CD4-positive, alpha-beta T cell treated with Interferon gamma for 1 hour (primary cell): ENCODE measurements at places on chromosomes 1 and 21.

DNA sequence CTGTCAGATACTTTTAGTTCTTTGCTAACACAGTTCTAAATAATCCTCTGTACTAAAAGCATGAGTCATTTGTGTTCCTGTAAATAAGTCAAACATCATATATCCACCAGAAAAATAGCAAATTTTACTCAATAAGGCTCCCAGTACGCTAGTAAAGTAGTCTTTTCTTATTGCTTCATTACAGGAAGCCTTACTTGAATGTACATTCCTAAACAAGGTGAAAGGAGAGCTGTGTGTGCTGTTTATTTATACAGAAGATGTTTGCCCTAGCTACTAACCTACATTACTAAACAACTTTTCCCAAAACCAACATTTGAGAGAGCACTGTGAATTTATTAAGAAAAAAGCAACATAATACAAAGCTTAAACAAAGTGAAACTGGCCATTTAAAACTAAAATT, 52.0 kb downstream of the ZNHIT6 start:
- DNase-seq, result no peak

- no peak for DNase-seq
These were observed 54.9 kb downstream of the KLHDC7A start for GRCh38 chr1:18535391-18536210.

DNA sequence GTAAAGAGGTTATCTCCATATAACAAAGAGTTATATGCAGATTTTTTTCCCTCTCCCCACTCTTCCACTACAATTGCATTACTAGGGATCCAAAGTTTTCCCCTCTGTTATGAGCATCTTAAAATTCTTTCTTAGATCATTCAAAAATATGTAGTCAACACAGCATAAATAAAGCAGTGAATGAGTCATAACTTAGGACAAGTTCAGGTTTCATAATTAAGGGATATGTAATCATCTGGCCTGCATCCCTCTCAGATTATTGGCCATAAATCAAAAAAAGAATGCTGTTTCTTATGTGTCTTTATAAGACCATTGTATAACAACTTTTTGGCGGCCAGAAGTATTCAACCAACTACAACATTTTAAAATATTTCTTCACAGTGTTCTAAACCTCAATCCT, 1526.1 kb downstream of the KCNT2 start:
- DNase-seq, result no peak

DNA sequence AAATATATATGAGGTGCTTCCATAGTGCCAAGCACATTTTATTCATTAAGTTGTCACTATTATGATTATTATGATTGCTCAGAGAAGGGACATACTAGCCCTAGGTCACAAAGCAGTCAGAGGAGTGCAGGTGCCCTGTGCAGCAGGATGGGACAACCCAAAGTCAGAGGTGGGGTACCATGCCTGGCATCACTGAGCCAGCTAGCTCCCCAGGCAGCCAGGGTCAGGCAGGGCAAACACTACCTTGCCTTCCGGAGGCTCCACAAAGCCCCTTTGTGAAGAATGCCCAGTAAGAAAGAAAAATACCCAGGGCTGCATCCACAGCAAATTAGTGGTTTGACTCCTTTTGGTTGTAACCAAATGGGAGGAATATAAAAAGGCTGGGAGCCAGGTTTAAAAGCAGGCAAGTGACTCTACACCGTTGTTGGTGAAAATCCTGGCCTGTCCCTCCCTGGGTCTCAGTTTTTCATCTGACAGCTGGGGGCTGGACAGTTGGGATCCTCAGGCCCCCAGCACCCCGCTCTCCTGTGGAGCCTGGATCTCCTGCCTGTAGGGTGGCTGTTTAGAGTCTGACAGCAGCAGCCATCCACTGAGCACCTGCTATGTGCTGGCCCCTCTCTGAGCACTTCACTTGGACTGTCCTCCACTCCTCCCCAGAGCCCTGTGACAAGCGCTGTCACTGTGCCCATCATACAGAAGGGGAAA, 98.8 kb downstream of the GLIS1 start:
- no peak for DNase-seq

DNA sequence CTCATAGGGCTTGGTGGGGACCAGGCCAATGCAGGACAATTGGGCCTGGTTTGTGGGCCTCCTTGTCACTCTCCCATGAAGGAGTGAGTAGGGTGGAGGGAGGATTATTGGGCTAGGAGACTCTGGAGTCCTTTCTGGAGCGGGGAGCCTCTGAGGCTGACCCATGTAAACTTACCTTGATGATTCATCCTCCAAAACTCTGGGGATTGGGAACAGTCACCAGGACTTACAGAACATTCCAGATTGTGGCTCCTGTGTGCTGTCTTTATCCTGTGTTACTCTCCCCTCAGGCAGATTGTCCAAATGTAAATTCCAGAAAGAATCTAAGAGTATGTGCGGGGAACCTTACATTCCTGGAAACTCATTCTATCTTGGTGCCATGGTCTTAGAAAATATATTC, 197.6 kb downstream of the CAMTA1 start:
- no peak for DNase-seq

GRCh38 chr1:223147873-223148272, 4.8 kb upstream of the TLR5 start:
- no peak for DNase-seq

- DNase-seq, result no peak
These were observed 55.0 kb downstream of the PLXNA2 start for GRCh38 chr1:208189183-208189582.

DNA sequence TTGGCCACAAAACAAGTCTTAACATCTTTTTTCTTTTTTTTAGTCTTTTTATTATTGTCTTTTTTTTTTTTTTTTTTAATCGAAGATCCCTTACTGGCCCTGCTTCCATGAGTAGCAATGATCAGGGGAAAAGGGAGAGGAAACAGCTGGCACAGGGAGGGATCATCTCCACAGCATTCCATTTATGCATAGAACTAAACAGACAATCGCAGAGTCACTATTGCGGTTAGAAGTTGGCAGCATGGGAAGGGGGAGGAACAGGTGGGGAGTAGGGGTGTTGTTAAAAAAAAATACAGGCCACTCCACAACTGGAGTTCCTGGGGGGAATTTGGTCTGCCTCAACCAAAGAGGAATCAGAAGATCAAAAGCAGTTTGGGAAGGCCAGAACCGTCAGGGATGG, 55.4 kb downstream of the C1orf185 start:
- no peak for DNase-seq

DNA sequence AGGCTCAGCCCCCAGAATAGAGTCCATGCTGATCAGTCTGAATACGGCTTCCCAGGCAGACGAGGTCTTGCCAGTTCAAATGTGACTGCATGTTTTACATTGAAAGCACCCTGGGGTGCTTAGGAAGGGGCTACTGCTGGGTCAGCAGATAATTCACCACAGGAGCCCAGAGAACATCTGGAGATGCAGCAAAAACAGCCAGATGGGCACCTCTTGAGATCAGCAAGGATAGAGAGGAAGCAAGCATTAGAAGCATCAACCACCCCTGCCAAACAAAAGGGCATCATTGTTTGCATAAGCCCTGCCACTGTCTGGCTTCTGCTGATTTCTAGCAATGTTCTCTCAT, 403.1 kb downstream of the RRAGC start:
- DNase-seq, result no peak

DNA sequence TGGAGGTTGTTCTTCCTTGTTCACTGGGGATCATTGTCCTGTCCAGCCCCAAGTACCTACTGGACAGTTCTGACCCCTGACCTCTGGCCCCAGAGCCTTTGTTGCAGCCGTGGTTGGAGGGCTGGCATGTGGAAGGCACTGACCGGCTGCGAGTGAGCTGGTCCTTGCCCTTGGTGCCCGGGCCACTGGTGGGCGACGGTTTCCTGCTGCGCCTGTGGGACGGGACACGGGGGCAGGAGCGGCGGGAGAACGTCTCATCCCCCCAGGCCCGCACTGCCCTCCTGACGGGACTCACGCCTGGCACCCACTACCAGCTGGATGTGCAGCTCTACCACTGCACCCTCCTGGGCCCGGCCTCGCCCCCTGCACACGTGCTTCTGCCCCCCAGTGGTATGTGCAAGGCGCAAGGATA, 11.4 kb downstream of the TIE1 start:
- no peak for DNase-seq

DNA sequence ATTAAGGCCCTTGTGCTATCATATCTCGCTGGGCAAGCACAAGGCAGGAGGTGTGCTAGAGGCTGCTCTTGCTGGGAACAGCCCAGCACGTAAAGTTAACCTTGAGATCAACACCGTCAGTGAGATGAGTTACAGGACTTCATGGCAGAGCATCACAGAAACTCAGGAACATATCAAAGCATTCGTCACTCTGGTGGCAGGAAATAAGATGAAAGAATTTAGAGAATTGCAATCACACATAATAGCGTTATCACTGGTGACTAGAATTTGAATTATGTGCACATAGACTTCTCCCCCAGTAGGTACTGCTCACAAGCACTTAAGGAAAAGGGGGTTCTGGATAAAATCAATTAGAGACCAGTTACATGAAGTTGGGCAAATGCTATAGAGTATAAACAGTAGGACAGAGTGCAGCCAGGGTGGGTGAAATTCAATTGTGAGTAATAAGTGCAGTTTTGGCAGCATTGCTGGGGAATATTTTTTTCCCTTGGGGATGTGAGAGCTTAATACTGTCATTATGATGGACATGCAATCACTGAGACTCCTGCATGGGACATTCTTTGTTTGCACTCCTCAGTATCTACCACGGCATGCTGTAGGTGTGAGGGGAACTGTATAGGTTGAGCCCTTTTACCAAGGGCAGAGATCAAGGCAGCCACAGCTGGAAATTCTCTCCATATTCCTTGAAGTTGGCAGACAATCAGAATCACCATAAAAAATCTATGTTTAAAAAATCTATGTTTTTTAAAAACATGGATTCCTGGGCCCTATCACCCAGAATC, 44.2 kb upstream of the ARHGAP29 start:
- DNase-seq, result no peak

DNA sequence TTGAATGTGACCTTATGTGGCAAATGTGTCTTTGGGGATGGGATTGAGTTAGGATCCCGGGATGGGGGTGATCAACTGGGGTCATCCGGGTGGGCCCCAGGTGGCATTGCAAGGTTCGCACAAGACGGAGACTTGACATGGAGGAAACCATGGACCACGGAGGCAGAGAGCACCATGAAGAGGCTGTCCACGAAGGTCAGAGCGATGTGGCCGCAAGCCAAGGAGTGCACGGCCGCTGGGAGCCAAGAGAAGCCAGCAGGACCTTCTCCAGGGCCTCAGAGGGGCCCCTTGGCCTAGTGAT, 22.3 kb upstream of the COL18A1 start:
- DNase-seq, result no peak

GRCh38 chr1:205356440-205357139, at the start of gene KLHDC8A:
Gene KLHDC8A, minus strand, starts transcription at chr1:205356922. Its CDS starts 13,318 bp downstream, at chr1:205343604.
- DNase-seq, result no peak

DNA sequence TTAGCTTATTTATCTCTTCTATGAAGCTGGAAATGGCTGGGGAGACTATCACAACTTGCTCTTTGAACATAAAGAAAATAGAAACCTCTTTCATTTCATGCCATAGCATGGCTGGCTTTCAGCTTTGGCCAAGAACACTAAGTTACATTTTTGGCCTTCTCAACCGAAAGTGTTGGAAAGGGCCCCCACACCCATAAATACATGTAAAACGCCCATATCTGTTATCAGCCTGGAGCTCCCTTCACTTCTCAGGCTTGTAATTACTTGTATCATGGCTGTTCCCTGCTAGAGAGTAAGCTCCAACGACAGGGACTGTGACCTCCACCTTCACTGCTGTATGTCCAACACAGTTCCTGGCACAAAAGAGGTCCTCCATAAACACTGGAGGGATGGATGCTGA, 12.7 kb upstream of the EIF4G3 start:
- no peak for DNase-seq

GRCh38 chr1:188089461-188089860, 1260.7 kb downstream of the PLA2G4A start:
- no peak for DNase-seq

DNA sequence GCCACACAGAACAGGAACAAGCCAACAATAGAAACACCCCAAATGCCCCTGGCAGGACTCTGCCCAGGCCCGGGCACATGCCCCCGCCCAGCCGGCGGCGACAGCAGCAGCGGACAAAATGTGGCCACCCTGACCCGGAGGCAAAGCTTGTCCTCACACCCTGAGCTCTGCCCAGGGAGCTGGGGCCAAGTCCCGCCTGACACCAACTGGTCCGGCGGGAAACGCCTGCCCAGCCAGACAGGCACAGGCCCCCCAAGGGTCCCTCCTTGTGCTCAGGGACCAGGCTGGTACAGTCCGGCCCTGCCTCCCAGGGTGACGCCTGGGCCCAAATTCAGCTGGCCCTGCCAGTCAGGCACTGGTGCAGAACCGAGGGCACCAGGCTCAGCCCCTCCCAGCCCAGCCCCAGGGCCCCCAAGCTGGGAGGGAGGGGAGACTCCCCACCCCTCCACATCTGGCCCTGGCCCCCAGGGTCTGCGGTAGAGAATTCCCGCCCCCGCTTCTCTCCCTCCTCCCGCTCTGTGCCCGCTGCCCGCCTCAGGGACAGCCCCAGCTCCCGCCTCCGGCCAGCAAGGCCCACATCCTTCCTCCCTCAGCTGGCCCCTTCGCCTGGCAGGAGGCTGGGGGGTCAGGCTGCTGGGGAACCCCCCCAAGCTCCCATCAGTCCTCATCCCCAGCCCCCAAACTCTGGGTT, 2.0 kb downstream of the AHDC1 start:
- no peak for DNase-seq

- DNase-seq, result no peak
These were observed 7.4 kb downstream of the HCRTR1 start for GRCh38 chr1:31624731-31625514.

DNA sequence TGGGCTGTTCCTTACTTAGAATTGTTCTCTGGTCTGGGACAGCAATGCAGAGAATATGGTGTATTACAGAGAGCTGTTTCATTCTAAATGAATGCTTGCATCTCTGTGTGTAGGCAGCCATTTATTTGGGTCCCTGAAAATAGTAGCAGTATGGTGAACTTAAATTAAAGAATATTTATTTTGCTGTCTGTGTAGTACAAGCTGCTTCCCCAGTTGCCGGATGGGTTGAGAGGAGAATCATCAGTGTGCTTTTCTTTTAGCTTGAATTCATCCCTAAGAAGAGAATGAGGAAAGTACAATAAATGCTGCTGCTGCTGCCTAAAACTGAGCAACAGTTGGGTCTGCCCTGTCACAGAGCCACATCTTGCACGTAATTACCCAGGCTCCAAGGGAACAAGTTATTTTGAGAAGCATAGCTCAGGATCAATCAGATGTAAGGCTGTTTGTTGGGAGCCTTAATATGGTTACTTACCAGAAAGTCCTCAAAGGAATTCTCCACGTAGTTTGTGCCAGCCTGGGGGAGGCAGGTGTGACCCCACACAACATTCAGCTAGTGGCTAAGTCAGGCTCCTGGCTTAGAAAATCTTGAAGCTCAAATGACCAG, 16.6 kb downstream of the ACTN2 start:
- no peak for DNase-seq
